LHCN-M2 (cell line): ENCODE measurements at places on chromosomes 7 and 10.

DNA sequence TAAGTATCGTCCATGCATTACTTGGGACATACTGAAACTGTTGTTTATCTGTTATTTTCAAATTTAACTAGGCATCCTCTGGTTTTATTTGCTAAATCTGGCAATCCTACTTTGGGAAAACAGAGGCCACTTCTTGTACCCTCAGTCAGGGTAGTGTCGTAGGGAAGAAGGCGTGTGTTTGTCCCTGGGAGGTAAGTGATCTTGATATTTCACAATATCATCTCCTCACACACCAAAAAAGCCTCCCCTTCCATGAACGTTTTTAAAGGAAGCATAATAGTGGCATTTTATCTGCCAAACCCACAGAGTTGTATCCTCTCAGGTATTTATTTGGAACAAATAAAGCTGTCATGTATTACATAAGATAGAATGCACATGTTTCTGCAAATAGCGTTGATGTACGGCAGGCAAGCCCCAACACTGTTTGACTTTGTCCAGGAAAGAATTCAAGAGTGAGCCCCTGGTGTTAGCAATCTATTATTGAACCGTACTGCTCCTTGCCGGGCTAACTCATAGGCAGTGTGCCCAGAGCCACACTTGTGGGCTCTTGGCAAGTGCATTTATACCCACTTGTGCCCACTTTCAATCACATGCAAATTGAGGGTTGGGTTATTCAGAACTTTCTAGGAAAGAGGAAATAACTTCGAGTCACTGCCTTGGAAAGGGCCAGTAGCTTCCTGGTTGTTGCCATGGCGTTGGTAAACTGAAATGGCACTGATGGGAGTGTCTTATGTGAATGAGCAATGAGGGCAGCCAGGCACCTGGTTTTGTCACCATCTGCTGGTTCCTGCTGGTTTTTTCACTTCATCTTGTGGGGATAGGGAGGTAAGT, 266.0 kb downstream of the USP6NL start:
- peak; percentile 65 for DNase-seq

DNA sequence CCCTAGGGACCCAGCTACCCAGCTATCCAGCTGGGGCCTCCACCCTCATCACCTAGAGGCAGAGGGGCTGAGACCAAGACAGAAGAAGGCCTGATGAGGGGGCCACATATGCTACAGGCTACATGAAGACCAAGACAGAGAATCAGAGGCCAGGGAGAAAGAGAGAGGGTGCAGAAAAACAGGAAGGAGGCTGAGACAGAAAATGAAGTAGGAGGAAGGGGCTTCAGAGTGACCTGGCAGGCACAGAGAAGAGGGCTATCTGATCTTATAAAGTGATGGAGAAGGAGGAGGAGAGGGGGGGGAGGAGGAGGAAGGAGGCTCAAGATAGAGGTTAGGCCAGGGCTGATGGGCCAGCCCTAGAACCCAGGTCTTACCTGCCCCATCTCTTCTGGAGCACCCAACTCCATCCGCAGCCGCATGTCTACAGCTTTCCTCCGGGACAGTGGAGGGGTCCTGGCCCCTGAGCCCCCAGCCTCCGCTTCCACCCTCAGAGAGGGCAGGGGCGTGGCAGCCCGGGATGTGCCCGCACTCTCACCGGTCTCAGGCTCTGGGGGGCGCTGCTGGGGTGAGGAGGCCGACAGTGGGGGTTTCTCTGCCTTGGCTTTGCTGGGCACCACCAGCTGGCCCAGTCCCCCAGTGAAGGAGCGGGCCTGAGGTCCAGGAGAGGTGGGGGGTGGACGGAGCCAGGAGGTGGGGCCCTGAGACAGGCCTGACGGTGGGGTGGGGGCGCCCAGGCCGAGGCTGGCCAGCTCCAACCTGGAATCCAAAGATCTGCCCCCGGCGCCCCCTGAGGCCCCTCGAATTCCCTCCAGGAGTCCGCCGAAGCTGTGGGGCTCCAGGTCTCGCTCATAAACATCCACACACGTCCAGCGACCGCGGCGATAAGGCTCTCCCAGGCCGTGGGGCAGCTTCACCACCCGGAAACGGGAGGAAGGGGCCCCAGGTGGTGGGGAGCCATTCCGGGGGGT, 1.8 kb downstream of the TSC22D4 start:
- DNase-seq: no peak

DNA sequence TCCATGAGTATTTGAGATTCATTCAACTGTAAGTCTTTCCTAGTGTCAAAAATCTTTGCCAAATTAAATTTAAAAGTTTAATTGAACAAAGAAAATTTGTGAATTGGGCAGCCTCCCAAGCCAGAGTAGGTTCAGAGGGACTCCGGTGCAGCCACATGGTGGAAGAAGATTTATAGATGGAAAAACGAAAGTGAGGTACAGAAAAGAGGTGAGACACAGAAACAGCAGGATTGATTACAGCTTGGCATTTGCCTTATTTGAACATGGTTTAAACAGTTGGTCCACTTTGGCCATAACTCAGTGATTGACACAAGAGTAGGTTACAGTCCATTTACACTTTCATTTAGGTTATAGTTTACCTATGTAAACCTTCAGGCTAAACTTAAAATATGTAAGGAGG, 465.8 kb downstream of the ARL4A start:
- no peak for DNase-seq

- DNase-seq: no peak
Measured at GRCh38 chr7:148014541-148014940, 576.0 kb upstream of the C7orf33 start.

- no peak for DNase-seq
Measured at GRCh38 chr7:114921631-114922025, 266 bp upstream of the MDFIC start.

DNA sequence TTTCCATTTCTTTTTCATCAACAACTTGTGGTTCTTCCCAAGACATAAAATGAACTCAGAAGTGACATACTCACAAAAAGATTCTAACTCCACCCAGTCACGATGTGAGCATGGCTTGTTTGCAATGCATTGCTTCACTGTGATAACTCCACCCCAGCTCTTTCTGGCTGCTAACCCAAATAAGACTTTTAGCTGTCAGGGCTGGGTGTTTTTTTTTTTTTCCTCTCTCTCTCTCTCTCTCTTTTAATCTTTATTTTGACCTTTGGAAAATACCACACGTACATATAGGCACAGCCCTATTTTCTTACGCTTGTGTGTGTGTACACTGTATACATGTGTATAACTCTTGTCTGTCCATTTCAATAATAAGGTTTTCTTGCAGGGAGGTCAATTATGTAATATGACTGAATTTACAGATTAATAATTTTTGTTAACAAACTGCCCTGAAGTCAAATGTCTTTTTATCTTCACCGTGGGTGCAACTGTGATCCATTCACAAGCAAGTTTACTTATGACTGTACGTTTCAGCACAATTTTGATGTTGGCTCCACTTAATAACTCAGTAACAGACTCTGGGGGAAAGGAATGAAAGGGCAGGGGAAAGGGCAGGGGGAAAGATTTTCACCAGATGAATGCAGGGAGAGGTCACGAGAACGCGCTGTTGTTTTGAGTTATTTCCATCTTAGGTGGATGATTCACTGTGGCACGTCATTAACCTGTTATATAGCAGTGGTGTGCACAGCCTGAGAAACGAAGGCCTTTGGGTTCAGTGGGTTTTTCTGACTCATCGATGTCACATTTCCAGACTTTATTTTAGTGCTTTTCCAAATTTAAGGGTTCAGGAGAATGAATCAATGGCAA, 49.1 kb downstream of the APBB1IP start:
- DNase-seq: no peak

GRCh38 chr7:96997512-96998032, 7.8 kb upstream of the DLX6 start:
- DNase-seq: no peak

DNA sequence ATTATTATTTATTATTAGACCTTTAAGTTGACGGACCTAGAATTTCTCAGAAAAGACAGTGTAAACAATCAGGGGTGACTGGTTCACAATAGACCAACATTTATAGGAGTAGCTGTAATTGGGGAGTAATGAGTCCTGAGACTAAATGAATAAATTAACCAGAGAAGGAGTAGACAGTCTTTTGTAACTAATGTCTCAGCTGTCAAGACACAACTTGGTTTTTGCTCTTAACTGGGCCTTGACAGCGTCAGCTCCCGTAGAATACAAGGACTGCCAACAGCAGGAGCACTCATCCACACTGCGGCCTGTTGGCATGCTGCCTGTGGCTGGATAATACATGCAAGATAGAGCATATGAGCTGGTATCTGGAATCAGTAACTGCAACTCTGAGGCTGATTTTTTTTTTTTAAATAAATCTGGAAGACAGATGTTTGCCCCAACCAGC, 123.9 kb downstream of the CACNA2D1 start:
- DNase-seq: peak; percentile 81

GRCh38 chr10:24912215-24912614, 40.2 kb downstream of the PRTFDC1 start:
- DNase-seq: peak; percentile 78

DNA sequence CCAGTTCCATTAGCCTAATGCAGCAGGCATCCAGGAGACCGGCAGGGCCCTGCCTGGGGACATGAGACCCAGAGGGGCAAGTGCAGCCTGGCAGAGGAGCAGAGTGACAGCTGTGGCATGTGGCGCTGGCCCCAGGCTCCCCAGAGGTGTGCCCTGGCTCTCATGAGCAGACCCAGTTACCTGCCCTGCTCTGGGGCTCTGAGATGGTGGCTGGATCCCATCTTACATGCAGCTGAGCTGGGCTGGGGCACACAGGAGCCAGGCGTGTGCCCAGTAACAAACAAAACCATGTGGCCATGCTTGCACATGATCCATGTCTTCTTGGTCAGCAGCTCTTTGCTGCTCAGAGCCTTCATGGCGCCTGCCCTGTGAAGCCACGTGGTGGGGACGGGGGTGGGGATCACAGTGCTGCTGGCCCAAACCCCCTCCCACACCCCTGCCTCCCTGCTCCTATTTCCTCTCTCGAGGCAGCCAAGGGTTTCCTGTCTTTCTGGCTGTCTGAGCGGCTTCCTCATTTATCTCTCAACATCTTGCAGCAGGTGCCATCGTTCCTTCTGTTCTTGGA, 40.3 kb upstream of the GTF2I start:
- DNase-seq: no peak

GRCh38 chr7:15925608-15926007, 239.1 kb upstream of the MEOX2 start:
- DNase-seq: no peak

DNA sequence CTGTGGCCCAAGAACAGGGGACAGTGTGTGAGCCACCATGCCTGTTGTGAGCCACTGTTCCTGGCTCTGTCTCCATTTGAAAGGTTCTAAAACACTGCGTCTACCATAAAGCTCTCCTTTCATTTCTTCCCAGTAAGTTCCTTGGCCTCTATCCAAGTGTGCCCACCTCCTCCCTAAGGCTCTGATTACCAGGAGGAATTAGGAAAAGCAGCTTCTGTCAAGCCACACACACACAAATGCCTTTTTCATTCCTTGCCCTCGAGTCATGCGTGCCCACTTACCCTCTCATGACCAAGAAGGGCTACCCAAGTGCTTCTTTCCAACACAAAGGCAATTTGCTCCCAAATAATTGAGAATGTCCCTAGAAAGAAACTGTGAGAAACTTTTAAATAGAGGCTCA, 70.8 kb upstream of the PARD3 start:
- no peak for DNase-seq

DNA sequence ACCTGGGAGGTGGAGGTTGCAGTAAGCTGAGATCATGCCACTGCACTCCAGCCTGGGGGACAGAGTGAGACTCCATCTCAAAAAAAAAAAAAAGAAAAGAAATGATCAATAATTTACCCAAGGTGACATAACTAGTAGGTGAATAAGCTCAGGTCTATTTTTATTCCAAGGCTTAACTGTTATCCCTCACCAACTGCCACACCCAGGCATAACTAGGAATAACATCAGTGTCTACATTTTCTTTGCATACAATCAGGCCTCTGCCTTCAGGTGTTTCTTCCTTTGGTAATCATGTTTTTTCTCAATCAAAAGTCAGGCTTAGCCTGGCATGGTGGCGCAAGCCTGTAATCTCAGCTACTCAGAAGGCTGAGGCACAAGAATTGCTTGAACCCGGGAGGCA, 26.6 kb downstream of the CPEB3 start:
- DNase-seq: no peak

DNA sequence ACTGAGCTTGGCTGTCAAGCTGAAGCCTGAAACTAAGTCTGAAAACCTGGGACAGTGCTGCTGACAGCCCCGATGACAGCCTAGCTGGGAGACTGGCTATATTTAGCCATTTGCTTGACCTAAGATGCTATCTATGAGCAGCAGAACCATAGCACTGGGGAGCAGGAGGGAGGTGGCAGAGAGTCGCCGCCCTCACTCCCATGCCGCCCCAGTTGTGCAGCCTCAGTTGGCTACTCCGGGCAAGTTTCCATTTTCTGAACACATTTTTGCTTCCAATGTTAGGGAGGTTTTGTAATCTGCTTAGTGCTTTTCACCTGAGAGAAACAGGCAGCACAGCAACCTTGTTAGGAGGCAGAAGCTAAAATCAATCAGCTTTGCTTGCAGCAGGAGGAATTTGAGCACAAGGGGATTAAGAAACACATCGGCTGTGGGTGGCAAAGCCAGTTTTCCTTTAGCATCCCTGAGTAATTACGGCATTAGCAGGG, 20.4 kb upstream of the C10orf71 start:
- no peak for DNase-seq
